NCI-H1930 (cell line): ENCODE measurements at places on chromosomes 7 and 10.

GRCh38 chr10:92208157-92208720, 82.6 kb downstream of the CPEB3 start:
- no peak for DNase-seq

GRCh38 chr7:150860978-150861295, 8.6 kb downstream of the AOC1 start:
- DNase-seq = no peak

DNA sequence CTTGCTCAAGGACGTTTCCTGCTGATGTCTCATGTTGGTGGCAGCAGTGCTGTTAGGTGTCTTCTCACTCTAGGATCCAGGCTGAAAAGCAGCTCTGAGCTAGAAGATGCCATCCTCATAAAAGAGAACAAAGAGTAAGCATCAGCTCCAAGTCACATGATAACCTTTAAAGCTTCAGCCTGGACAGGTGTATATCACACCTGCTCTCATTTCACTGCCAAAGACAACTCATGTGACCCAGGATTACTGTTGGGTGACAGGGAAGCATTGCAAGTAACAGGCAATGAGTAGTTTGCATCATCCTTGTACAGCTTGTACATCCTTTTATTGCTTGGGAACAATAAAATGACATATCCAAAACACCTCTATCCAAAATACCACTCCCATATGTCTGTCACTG, 423.4 kb upstream of the DPP6 start:
- DNase-seq = no peak

DNA sequence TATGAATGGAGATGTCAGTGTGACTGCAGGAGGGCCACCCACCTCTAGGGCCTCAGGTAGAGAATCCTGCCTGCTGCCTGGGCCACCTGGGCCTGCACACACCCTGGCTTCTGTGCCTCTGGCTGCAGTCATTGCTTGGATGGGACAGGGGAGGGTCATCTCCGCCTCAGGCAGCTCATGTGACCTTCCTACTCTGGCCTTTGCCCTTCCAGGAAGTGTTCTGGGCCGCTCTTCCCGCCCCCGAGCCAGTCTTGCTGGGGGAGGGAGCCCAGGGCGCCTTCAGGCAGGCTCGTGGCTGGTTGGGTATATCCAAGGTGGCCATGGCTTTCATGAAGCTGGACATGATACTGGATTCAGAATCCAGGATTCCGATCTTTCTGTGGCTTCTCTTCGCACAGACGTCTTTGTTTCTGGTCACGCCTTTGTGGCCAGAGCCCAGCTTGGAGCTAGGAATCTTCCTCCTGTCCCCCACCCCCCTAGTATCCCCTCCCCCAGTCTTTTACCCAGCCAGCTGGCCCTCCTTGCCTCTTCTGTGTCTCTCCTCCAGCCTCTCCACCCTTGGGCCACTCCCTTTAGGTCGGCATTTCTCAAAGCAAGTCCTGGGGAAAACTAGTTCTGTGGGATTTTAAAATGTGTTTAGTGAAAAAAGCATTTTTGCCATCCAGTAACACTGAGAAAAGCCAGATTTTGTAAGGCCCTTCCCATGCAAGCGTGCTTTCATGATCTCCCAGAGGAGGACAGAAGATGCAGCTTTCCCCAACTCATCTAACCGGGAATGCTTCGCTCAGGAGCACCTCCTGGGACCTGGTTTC, 119.6 kb downstream of the ZMIZ1 start:
- DNase-seq = no peak

GRCh38 chr7:16970732-16971482, 89.1 kb upstream of the AGR3 start:
- no peak for DNase-seq

DNA sequence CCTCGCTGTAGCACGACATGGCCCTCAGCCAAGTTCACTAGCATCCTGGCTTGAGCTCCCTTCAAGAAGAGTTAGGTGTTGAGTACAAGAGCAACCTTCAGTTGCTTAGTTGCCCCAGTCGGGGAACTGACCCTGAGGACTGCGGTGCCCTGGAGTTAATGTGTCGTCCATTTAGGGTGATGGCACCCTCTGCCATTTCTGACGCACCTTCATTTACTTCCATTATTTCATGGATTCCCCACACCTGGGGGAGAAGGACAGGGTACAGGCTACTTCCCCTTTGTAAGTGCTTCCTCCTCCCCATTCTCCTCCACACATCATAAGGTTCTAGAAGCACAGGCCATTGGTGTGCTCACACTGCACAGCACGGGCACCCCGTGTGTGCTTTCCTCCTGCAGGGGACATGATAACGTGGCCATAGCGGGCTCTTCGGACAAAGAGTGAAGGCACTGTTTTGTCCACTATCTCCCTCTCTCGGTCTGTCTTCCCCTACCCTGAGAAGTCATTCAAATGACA, 1.8 kb downstream of the ALOX5 start:
- DNase-seq = no peak

DNA sequence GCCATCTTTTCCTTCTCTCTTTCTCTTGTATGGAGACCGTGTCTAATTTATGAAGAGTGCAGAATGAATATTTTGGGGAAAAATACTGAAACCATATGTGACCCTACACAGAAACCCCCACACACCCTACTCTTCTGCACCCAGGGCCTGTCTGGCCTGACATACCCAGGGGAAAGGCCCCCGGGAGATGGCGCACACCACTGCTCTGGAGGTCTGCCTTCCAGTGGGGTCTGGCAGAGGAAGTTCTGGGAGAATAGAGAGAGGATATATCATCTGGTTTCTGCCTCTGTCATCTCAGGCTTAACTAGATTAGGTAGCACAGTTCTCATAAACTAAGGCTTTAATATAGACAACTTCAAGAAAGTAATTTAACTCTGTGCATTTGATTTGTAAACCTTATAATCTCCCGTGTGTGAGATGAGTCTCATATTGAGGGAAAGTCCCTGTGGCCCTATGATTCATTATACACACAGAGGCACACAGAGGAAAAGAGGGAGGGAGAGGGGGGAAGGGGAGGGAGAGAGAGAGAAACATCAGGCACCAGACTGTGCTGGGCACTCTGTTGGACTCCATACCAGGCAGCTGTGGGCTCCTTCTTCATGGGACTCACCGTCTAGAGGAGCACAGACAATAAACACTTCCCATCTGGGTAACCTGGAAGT, 123.3 kb downstream of the AOAH start:
- no peak for DNase-seq

DNA sequence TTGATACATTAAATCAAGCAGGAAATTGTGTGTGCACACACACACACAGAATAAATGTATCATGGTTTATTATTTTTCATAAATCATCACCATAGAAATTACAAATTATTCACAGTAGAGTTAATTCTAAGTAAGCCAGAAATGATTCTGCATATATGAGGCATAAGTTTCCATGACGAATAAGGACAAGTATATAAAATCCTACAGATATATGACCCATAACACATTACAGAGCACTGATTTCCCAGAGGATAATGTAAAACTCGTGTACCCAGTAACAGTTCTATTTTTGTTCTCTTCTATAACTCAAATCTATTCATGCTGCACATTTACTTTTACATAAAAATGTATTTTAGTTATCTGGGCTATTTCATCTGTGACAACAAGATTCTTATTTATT, 169.7 kb downstream of the LRRTM3 start:
- no peak for DNase-seq

GRCh38 chr7:134317434-134317833, 704 bp upstream of the SLC35B4 start:
- no peak for DNase-seq
